ENCODE measurements at places on chromosomes 11 and 22. TPM values are rescaled to one million over a fixed set of nuclear protein-coding genes. Genes with fewer than 3 reads are reported as not detected.

Gene CHST1
- total RNA-seq: 2.9 TPM

Gene PGM2L1
- 1.6 TPM for total RNA-seq

Gene PRG3
- total RNA-seq: not detected

Gene FBLN1
- 82.8 TPM for total RNA-seq

Gene OVCH2
- total RNA-seq: not detected

DNA sequence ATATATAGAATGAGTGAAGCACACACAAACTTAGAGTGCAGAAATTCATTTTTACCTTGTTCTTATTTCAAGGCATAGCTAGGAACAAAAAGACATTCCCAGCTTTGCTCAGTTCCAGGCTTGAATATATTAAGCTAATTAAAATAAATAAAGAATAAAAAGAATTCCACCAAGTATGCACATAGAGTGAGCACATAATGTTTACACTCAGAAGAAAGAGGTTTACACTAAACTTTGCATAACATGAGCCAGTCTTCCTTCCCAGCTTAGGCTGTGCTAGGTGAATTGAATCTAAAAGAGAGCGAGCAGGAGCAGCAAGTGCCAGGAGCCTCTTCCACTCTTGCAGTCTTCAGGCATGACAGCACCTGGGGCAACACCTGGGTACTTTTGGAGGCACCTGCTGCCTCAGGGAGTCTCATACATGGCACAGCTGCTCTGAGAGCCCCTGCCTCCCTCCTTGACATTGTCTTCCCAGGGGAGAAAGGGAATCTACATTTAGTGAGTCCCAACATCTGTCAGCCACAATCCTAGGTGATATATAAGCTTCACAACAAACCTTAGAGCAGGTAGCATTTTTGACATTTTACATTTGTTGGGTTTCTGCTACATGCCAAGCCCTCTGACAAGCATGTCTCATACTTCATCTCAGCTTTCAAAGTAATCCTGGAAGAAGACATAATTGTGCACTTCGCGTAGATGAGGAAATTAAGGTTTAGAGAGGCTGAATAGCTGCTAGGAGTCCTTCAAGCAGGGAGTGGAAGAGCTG is 732.7 kb upstream of the TENM4 start:
- no peaks in the 10 kb centered on the region for H3K4me1 ChIP-seq
- H3K36me3 ChIP-seq: no peaks in the 10 kb centered on the region
- no peak for DNase-seq
- H3K27ac ChIP-seq: no peak overlapping the region

DNA sequence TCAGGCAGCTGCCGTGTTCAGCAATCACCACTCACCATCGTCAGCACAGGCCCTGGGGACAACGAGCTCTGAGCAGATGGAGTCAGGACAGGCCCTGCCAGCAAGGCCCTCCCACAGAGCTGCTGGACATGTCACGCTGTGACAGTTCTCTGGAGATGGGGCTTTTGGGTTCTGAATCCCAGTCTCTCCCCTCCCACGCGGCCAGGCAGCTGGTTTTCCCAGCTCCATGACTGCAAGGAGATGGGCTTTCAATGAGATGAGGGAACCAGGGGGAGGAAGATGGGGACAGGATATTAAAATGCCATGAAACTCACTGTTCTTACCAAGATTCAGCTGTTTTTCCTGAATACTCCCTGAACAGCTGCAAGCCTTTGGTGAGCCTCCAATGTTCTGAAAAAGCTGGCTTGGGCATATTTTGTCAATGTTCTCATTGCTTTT is 305.9 kb downstream of the BRD1 start:
- H3K27me3 ChIP-seq: peaks cover 42% of the 10 kb centered on the region
- H3K4me3 ChIP-seq: no peak overlapping the region
- no peak for DNase-seq
- H3K4me1 ChIP-seq: no peaks in the 10 kb centered on the region
- no peaks in the 10 kb centered on the region for H3K36me3 ChIP-seq

DNA sequence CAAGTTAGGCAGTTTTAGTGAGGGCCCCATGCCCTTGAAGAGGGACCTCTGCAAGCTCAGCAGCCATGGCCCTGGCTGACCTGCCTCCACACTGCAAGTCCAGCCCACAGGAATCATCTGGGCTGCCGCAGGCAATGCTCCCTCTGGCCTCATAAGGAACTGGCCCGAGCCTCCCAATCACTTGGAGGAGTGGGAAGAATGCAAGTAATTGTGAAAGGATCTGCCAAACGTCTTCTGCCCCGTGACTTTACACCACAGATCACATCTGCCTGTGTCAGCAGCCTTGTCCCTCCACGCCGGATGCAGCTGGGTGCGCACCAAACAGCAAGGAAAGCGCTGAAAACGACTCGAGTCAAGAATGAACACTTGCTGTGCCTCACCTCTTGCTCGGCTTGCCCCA is 23.8 kb downstream of the OPCML start:
- peak; percentile 27 for DNase-seq
- no peak overlapping the region for H3K4me3 ChIP-seq
- H3K27ac ChIP-seq: no peak overlapping the region
- no peaks in the 10 kb centered on the region for H3K36me3 ChIP-seq

GRCh38 chr11:812390-812789 is 2.6 kb downstream of the RPLP2 start:
- peaks cover 42% of the 10 kb centered on the region for H3K4me1 ChIP-seq
- no peak overlapping the region for H3K27ac ChIP-seq
- no peak for DNase-seq
- no peak overlapping the region for H3K4me3 ChIP-seq
- peaks cover 27% of the 10 kb centered on the region for H3K36me3 ChIP-seq
